ENCODE measurements at places on chromosomes 4 and X.

GRCh38 chr4:145179281-145179860 lies 1.0 kb downstream of the OTUD4 start:
- peak; percentile 71 for DNase-seq

- DNase-seq = no peak
Measured at GRCh38 chr4:81723019-81723884, 251.5 kb upstream of the RASGEF1B start.

DNA sequence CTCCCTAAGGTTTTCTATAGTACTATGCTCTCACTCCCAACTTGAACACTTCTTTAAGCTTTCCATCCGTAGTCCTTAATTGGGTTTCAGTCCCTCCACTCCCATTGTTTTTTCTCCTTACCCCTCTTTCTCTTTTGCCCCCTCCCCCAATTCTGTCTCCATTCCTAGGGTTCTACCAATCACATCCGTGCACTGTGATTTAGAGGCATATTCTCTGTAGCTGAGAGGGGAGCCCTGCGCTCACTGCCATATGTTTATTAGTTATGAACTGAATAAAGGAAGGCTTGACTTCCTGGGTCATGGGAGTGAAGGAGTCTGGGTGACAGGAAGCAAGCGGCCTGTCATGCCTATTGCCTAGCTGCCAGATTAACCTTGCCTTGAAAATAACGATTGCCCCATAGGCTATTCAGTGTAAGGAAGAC lies 471 bp downstream of the MCTS1 start:
- no peak for DNase-seq

GRCh38 chrX:69314436-69315348 lies 149.4 kb upstream of the PJA1 start:
- peak; percentile 51 for DNase-seq
